Liver (tissue), 10 donors: ENCODE measurements at places on chromosomes 1 and 21. TPM values are rescaled to one million over a fixed set of nuclear protein-coding genes. Genes with fewer than 3 reads are reported as not detected.

The S100A2 gene
- not detected for total RNA-seq

The MTF2 gene
- 17.8 TPM for total RNA-seq

DNA sequence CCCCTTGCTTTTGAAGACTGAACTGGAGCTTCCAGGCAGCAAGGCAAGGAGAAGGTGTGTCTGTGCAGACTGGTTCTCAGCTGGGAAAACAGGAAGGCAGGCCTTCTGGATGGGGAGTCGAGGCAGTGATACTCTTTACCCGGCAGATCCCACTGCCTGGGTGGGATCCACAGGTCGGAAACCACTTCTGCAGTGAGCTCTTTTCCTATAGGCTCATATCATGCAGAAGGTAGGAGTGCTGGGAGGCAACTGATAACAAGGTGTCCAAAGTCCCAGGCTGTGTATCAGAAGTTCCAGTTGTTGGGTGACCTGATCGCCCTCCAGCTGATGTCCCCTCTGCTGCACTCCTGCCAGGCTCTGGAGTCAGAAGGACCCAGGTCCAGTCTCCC lies 17.1 kb downstream of the ACOT11 start:
- DNase-seq: no peak

The ETV3L gene
- not detected for total RNA-seq

- no peak for DNase-seq
These were observed 1301.4 kb downstream of the PLA2G4A start for GRCh38 chr1:188129856-188130838.
